AML-193 (cell line): ENCODE measurements at places on chromosomes 2 and 18.
A peak's percentile ranks its signal among the peaks of the same experiment; 100 is the strongest.

DNA sequence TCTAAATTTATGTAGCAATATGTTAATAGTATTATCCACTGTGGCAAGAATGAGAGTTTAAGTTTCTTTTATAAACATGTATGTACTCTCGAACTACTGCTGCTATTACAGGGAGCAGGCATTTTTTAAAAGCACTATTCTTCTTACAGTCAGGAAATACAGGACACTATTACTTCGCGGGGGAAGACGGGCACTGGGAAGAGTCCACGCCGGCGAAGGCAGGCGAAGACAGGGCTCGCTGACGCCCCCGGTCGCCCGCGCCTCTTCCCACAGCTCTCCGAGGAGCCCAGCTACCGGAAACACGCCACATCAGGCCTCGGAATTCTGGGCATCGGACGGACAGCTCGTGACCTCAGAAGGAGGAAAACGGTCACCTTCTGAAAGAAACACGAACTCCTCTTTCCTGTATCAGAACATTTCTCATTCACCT lies 90.2 kb downstream of the FAM161A start:
- DNase-seq, result peak; percentile 28

- DNase-seq, result no peak
These were observed 207.0 kb downstream of the ZNF407 start for GRCh38 chr18:74804677-74805076.

DNA sequence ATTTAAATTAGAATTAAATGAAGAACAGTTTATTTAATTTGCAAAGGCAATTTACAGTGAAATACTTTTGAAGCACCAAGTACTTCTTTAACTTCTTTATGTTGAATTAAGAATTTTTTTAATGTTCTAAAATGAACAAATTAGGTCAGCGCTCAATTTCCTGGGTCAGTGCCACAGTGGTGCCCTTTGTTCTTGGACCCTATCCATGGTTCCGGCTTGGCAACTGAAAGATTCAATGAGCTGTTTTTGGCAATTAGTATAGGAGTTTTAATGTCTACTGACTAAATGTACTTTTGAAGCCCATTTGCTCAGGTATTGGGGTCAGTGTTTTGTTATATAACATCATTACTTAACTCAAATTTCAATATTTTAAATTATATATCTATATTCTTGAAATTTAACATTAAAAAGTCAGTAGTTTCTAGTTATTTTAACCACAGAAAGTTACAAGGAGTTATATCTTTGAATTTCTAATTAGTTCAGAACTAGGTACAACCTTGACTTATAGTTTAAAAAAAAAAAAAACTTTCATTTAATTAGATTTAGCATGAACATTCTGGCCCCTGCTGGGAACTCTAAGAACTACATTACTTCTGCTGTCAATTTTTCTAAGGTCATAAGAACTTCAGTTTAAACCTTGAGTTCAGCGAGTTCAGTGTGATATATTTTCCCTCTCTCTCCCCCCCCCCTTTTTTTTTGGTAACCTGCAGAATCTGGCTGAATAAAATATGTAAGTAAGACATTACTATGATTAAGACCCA lies 7.6 kb upstream of the MSTN start:
- DNase-seq, result peak; percentile 79

GRCh38 chr2:161122772-161123530 lies 37.3 kb upstream of the TANK start:
- DNase-seq, result peak; percentile 49

DNA sequence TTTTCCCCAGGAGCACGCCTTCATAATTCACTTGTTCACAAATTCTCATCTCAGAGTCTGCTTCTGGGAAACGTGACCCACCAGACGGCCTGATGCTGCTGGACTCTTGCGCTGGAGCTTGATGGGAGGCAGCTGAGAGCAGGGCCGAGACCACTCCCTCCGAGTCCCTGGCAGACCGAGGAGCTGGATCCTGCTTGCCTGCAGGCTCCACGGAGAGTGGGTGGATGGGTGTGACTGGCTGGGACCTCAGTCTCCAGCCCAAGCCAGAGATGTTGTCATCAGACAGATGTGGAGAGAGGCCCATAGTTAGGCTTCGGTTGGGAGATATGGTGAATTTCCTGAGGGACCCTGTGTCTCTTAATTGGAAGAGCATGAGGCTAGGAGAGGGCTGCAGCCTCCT lies 76.4 kb downstream of the TSN start:
- no peak for DNase-seq

- no peak for DNase-seq
These were observed 94.0 kb upstream of the ITGA6 start for GRCh38 chr2:172333235-172333977.

- DNase-seq, result no peak
These were observed 26.6 kb upstream of the SPRED2 start for GRCh38 chr2:65458999-65459398.

GRCh38 chr2:85347599-85347998 lies 6.7 kb downstream of the RETSAT start:
- DNase-seq, result no peak

- no peak for DNase-seq
These were observed 402.0 kb upstream of the ACVR2A start for GRCh38 chr2:147442816-147443215.

- no peak for DNase-seq
These were observed 27.2 kb upstream of the ERICH2 start for GRCh38 chr2:170742896-170743529.

- no peak for DNase-seq
These were observed 487.2 kb upstream of the RAB12 start for GRCh38 chr18:8121942-8122480.

DNA sequence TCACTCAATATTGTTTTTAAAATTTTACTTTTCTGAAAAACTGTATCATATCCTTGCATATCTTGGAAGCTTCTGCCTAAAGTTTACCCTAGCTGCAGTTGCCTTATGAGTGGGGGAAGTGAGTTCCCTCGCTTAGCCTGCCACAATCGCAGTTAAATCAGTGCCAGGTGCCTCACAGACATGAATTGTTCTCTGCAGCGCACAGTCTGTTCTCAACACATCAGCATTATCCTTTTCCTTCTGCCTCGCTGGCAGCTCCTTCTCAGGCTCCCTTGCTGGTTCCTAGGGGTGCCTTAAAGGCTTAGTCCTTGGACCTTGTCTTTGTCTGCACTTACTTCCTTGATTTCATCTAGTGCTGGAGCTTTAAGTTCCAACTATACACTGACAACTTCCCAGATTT lies 132.8 kb downstream of the TTC27 start:
- DNase-seq, result no peak

GRCh38 chr18:62512996-62513395 lies 9.8 kb upstream of the ZCCHC2 start:
- no peak for DNase-seq

- peak; percentile 47 for DNase-seq
These were observed 69.9 kb upstream of the DLX2 start for GRCh38 chr2:172172513-172173173.

GRCh38 chr2:25290811-25291495 lies 50.8 kb downstream of the DNMT3A start:
- no peak for DNase-seq

GRCh38 chr2:237643582-237644380 lies 16.4 kb downstream of the LRRFIP1 start:
- DNase-seq, result no peak

DNA sequence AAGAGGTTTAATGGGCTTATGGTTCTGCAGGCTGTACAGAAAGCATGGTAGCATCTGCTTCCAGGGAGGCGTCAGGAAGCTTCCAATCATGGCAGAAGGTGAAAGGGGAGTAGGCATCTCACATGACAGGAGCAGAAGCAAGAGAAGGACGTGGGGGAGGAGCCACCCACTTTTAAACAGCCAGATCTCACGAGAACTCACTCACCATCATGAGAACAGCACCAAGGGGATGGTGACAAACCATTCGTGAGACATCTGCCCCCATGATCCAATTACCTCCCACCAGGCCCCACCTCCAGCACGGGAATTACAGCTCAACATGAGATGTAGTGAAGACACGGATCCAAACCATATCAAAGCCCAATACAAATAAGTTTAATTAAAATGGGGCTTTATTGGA lies 113.8 kb downstream of the ATL2 start:
- DNase-seq, result no peak

DNA sequence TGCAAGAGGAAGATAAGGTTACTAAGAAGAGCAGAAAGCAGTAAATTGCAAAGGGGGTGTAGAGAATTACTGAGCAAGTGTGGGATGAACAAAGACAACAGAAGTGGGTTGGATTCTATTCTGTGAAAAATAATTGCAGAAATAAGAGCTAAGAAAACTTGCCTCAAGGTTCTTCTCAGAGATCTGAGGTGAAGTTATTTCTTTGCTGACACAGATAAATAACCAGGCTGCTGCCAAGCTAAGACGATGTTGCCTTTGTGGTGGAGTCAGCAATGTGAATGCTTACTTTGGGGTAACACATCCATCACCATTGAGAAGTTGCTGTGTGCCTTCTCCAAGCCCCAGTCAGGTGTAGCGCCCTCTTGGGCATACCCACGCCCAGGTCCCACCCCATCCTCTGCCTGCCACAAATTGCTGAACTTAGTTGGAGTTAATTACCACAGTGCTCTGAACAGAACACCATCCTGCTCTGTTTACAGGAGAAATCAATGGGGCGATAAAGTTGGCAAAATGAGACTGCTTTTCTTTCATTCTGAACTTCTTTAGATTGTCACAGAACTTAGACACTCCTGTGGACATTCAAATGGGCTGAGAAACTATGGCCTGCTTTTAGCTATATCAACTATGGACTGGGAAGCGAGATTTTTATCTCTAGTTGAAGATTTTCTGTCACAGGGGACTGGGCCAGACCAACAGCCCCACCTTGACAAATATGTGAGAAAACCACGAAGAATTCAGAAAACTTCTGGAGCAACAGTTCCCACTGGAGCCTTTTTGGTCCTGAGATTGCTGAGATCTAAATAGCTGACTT lies 283.6 kb downstream of the TMX3 start:
- no peak for DNase-seq

DNA sequence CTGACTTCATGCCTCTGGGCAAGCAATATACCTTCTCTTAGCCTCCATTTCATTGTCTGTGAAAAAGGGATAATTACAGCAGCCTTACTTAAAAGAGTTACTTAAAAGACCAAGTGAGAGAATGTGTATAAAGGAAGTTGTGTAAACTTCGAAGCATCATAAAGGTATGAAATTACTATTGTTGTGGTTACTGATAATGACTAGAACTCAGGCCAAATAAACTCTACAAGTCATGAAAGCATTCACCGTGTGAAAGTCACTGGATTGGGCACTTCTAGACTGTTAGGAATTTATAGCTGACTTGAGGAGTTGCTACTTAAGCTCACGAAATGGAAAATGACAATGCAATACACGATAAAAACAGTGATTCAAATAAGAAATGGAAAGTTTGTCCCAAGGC lies 67.4 kb upstream of the HAAO start:
- DNase-seq, result no peak

DNA sequence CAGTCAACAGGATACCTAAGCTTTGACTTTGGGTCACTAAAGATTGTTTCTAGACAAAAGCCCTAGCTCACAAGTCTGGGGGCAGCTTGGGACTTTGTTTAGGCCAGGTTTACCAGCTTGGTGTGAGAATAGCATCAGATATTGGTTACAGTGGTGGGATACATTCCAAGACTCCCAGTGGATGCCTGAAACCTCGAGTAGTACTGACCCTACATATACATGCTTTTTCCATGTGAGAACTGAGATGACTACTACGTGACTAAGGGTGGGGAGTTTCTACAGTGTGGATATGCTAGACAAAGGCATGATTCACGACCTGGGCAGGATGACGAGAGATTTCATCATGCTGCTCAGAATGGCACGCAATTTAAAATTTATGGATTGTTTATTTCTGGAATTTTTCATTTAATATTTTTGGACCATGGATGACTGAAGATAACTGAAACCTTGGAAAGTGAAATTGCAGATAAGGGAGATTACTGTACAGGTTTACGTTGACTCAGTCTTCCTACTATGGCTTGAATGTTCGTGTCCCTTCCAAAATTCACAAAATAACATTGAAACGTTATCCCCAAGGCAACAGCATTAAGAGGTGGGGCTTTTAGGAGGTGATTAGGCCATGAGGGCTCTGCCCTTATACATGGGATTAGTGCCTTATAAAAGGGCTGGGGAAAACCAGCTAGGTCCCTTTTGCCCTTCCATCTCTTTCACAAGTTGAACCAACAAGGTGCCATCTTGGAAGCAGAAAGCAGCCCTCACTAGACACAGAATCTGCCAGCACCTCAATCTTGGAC lies 50.2 kb upstream of the CTAGE1 start:
- no peak for DNase-seq

DNA sequence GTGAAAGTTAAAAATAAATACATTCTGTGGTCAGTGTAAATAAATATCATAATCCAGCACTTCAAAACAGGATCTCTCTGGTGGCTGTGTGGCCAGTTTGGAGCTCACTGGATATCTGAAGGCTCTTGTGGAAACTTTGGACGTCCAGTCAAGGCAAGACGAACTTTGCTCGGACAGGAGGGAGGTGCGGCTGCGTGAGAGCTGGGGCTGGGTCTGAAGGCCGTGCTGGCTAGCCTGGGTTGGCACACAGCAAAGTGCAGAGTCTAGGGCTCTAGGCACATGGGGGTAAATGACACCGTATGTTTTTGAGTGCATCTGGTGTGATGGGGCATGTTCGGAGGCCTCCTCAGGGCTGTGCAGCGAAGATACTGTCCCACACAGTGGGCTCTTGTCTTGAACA lies 78.9 kb upstream of the TXNDC2 start:
- no peak for DNase-seq

DNA sequence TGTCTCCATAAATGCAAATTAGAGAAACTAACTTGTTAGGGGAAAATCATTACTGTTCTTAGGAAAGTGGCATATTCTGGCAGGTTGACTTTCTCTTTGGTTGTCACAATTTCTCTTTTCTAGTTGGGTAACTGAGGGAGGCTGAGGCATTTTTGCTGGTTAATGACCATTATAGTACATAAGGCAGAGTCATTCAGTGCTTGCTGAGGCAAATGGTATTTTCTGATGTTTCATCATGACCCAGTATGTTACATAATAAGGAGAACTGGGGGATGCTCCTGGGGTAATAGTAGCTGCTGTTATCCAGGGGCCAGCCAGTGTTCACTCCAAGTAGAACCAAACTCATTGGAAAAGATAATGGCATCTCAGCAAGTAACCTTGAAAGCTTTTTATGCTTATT lies 62.3 kb downstream of the ITGA6 start:
- no peak for DNase-seq

- no peak for DNase-seq
These were observed 392.8 kb downstream of the TNS1 start for GRCh38 chr2:217609952-217610351.

DNA sequence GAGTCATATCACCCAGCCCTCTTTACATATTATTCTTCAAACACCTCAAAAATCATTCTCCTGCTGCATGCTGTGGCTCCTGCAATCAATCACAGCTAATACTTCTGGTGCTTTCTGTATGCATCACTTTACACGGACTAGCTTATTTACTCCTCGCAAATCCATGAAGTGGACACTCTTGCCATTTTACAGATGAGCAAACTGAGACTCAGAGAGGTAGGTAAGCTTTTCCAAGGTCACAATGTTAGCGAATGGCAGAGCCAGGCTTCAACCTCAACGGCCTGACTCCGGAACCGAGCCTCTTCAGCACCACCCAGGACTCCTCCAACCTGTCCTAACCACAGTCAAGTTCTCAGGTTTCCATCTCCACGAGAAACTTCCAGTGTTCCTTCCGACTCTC lies 36.8 kb downstream of the TCF4 start:
- DNase-seq, result no peak

- DNase-seq, result no peak
These were observed 86.5 kb downstream of the PTGR3 start for GRCh38 chr18:75122334-75122958.
